ENCODE measurements at places on chromosomes 16 and 17.

DNA sequence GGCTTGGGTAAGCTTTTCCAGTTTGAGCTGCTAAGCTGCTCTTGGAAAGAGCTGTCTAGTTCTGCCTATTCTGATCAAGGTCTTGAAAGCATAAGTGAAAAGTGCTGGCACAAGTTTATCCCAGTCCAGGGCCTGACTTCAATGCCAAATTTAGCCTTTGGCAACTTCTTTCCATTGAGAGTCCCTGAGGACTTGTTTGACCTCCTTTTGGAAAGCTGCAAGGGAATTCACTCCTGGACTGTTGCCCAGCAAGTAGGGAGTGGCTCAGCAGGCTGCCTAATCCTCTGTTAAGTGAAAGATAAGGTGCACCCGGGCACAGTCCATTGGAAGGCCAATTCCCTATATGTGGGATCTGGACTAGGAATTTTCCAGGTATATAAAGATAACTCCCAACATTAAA is 16.0 kb upstream of the TANC2 start:
- no peak for DNase-seq

GRCh38 chr17:60354223-60354622 is 37.7 kb downstream of the USP32 start:
- no peak for DNase-seq

DNA sequence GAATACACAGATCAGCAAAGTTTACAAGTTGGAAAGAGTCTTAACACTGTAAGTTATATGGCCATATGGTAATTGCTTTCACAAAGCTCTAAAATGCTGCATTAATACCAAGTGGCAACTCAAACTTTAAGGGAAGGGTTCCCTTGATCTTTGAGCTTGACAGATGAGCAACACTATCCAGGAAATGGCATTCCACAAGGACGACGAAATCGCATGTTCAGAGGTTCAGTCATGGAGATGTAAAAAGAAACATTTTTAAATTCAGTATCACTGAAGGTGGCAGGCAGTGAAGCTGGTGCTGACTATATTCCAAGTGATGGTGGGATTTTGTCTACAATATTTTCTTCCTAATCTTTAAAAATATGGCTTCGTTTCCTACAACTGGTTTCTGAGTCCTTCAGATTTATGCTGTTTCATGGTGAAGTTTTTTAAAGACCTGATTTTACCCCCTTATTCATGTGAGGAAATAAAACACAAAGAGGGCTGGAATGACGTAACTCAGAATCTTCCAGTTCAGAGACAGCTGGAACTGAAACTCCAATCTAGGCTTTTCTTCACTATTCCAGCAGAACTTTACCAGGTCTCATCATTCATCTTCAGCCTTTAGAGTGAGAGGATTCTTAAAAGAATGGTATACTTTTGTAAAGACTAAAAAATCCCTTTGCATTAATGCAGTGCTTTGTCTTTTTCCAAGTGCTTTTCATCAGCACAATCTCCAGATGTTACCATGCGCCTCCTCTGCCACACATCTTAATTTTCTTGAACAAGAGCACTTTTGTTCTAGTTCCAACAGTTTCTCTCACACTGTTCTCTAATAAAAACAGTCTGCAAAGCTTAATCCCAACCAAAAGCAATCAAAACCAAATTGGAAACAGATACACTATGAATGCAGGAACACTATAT is 20.2 kb downstream of the CHCT1 start:
- no peak for DNase-seq

DNA sequence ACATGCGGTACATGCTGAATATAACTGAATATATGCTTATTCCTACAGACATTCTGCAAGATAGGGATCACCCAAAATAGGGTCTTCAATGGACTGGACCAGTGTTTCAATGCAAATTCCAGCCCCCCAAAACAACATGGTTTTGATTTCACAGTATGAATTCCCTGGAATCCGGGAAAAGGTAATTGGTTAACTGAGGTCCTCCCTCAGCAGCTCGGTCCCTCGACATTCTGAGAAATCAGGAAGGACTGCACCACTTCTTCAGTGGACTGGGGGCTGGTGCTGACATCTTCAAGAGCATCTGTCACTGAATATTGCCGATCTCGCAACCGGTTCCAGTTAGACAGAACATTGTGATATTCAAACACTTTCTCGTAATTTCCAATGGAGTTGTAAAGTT is 25.1 kb downstream of the CHCT1 start:
- no peak for DNase-seq

GRCh38 chr17:30363715-30364202 is 15.0 kb upstream of the CPD start:
- DNase-seq, result peak; percentile 78

DNA sequence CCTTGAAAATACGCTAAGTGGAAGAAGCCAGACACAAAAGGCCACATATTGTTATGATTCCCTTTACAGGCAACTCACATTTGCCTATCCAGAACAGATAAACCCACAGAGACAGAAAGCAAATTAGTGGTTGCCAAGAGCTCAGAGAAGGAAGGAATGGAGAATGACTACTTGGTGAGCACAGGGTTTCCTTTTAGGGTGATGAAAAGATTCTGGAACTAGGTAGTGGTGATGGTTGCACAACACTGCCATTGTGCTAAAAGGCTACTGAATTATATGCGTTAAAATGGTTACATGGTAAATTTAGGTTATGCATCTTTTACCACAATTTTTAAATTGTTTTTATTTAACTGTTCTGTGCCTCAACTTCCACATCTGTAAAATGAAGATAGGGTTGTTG is 4.4 kb downstream of the COPRS start:
- DNase-seq, result no peak

GRCh38 chr17:39525801-39526506 is 64.7 kb downstream of the CDK12 start:
- DNase-seq, result no peak

DNA sequence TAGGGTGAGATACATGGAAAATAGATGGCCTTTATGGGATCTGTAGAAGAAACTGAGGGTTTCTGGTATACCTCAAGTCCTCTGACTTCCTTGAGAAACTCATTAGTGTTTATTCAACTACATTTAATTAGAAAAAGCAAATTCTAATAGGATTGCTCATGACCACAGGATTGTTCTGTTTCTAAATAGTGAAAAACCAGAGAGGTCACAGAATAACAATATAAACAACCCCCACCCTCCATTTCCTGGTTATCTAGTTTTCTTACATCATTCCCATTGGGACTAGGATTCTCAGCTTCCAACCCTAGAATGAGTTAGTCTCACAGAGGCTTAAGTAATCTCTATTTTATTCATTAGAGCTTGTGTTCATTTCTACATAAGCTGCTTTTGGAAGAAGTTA is 30.0 kb downstream of the SF3B3 start:
- DNase-seq, result no peak

DNA sequence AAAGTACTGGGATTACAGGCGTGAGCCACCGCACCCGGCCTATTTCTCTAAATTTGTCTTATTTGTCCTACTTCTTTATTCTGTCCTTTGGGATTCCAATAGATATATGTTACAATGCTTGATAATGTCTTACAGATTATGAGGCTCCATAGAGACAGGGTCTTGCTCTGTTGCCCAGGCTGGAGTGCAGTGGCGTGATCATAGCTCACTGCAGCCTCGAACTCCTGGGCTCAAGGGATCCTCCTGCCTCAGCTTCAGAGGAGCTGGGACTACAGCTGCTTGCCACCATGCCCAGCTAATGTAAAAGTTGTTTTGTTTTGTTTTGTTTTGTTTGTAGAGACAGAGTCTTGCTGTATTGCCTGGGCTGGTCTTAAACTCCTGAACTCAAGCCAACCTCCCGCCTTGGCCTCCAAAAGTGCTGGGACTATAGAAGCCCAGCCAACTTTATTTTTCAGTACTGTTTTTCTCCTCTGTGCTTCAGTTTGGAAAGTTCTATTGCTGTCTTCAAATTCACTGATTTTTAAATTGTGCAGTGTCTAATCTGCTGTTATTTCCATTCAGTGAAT is 10.3 kb downstream of the ANKRD13B start:
- DNase-seq, result no peak

DNA sequence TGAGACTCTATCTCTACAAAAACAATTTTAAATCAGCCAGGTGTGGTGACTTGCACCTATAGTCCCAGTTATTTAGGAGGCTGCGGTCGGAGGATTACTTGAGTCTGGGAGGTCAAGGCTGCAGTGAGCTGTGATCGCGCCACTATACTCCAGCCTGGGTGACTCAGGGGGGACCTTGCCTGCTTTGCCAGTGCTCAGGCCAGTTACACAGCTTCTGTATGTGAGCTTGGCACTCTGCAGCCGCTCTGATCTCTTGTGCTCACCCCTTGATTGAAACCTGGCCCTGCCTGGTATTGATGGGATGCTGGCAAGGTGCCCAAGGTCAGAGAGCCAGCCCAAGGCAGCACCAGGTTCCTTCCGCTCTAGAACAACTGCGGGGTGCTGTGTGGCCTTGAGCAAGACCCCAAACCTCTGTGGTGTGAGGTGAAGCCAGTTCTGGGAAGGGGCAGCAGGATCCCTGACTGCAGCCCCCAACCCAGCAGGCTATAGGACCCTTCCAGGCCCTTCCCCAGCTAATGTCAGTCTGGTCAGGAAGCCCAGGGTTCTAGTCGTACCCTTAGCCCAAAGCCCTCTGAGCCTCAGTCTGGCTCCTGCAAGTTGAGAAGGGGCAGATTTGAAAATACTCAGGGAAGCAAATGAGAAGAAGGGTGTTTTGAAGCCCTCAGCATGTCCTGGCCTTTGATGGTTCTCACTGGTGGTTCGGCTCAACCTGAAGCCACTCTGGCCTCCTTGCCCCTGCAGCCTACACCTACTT is 18.9 kb downstream of the MMP15 start:
- DNase-seq, result no peak

Measured in GM06990 (cell line).